ENCODE measurements at places on chromosomes 11 and 22. TPM values are rescaled to one million over a fixed set of nuclear protein-coding genes. Genes with fewer than 3 reads are reported as not detected.

GRCh38 chr11:18650353-18650752 lies 16.2 kb upstream of the SPTY2D1 start:
- DNase-seq: no peak

DNA sequence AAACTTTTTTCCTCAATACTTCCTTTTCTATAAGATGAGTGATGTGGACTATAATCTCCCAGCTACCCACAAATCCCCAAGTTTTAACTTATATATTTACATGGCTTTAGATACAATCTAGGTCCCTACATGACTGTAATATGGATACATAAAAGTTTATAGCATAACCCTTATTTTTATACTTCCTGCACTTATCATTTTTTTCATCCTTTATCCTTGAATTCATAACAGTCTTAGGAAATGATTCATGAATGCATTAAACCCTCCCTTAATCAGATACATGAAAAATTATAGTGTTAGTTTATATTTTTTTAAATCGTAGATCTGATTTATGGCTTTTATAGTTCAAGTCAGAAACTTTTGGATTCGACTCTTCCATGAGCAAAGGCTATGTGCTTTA lies 195.8 kb downstream of the MAML2 start:
- DNase-seq: no peak

DNA sequence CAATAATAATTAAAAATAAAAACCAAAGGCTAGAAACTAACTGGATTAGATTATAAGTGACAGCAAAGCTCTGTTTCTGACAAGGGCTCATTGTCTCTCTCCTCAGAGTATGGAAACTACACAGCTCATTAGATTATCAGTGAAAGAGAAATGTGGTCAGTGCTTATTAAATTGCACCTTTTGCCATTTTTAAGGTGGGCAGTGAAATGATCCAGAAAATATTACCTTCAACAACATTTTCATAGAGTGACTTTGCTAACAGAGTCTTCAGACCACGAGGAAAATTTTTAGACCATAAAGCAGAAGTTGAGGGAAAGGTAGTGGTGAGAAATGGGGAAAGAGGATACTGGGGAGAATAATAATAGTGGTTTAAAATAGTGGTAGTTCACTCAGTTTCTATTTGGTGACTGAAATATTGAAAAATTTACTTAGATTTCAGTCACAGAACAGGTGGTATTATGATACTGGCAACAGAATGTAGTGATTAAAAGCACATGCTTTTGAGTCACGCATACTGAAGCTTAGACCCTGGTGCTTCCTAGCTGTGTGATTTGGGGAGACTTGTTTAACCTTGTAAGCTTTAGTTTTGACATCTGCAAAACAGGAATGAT lies 684.0 kb upstream of the CCDC90B start:
- peak; percentile 67 for DNase-seq

DNA sequence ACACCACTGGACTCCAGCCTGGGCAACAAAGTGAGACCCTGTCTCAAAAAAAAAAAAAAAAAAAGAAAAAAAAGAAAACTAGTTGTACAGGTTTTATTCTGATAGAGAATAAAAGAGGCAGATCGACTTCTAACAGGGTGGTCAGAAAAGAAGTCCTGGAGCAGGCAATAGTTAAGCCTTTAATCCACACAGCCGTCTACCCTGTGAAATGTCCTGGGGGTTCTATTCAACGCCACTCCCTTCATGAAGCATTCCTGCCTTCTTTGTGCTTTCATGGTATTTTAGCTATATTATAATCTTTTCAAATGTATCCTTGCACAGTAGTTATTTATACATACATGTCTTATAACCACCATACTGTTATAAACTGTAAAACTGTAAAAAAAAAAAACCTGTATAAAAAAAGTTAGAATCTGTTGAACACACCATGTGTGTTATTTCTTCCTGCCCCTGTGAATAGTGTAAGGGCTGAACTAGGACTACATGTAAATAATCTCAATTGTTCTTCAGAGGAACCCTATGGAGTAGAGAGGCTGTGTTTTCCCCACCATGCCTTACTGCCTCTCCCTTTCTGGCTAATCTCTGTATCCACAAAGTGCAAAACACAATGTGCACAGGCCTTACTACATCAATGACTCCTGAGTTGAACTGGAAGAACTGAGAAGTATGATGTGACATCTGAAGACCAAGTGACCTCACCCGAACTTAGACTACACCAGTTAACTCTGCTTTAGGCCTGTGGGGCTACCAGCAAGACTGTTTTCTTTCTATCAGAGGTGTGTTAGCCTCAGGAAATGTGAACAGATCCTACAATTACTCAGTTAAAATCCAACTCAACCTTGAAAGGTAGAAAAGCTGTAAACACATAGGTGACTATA lies 25.3 kb downstream of the PRCP start:
- DNase-seq: no peak

DNA sequence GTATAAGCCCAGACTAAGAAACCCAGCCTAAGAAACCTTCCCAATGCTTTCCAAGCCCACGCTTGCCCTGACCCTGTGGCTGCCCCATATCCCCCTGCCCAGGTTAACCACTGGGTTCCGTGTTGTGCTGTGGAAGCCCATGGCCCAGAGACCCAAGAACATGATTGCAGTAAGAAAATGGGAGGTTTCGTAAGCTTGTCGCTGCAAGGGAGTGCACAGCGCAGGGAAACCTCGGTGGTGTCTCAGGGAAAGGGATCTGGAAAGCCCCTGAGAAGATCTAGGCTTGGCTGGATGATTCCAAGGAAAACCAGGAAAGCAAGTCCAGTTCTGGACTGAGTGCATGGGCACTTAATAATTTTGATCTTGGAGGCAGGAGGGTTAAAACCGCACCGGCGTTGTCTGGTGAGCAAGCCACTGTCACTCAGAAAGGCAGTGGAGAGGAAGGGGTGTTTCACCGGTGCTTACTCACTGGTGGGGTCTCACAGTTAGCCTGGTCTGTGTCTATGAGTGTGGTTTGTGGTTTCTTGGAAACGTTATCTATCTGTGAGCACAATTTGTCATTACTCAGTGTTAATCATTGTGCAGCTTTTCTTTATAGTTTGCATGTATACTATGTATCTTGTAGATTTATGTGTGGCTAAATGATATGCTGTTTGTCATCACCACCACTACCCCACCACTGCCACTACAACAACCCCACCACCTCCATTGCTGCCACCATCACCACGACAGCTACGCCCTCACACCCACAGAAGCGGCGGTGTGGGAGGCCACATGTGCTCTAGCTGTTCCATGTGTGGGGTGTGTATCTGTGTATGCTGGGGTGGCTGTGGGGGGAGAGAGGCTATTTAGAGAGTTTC lies 53.3 kb upstream of the PRDM11 start:
- no peak for DNase-seq

DNA sequence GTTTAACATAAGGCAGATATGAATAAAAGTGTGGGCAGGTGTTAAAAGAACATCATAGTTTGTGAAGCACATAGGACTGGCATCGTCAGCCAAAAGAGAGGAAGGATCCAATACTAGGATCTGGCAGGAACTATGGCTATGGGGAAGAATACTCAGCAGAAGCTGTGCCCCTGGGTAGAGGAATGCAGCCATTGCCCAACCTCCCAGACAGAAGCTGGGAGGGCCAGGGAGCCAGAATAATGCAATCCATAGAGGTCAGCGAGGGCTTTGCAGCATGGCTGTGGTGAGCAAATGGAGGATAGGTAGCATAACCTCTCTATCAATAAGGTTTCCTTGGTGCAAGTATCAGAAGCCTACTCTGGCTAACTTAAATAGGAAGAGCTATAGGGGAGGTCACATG lies 11.7 kb upstream of the CSTF3 start:
- no peak for DNase-seq

GRCh38 chr22:40498420-40499208 lies 128.2 kb downstream of the SGSM3 start:
- DNase-seq: no peak

DNA sequence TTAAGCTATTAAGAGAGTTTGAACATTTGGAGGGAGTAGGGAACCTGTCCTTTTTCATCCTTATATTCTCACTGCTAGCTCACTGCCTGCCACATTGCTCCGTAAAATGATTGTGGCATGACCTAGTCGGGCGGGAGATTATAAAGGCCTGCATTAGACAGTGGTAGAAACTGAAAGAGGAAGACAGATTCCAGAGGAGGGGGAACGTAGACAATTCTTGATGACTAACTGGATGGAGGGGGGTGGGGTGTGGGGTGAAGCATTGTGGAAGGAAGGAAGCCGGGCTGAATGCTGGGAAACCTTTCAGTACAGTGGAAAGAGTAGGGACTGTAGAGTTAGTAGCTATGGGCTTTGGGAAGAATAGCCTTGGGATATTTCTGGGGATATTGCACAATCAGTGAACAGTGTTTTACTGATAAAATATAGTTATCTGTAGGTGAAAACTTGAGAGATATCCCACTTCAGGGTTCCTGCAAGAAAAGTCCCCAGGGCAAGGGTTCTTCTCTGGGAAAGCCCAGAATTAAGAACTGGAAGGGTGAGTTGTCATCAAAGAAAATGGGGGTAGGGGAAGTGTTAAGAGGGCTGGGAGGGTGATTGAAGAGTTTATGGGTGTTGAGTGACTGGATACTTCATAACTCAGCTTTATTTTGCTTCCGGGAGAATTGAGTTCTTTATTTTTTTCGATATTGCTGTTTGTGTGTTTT lies 2.1 kb downstream of the MED15 start:
- no peak for DNase-seq

- peak; percentile 2 for DNase-seq
Measured at GRCh38 chr22:43262990-43263644, 76.2 kb upstream of the TTLL12 start.

DNA sequence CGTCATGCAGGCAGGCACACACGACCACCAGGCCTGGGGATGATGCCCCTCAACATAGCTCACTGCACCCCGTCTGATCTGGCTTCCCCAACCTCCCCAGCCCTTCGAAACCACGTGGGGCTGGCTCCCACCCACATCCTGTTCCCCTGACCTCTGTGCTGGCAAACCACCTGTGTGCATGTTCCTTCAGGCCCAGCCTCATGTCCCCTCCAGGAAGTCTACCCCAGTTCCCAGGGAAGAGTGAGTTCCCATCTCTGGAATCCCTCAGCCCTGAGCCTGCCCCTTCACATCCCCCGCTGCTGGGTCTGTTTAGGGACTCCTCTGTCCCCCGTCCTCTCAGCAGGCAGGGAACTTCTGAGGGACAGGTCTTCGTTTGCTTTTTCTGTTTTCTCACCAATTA lies 7.1 kb downstream of the SLC7A4 start:
- DNase-seq: no peak

- DNase-seq: peak; percentile 74
Measured at GRCh38 chr22:20430720-20431510, 6.7 kb downstream of the SCARF2 start.

DNA sequence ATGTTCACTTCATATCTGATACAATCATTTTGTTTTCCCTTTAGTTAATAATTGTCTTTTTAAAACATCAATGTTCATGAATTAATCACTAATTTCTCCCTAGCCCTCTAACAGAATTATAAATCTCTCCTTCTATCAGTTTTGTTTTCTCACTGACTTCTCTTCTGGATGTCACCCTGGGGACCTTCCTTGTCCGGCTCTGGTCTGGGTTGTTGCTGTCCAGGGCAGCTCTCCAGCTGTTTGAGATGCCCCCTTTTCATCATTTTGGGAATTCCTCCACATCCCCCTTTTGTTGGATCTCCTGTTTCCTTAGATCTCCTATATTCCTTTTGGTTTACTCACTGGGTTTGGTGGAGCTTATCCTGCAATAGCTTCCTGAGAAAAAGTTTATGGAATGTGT lies 35.6 kb upstream of the PSMA1 start:
- DNase-seq: no peak

GRCh38 chr22:29308148-29308790 lies 1.8 kb downstream of the GAS2L1 start:
- DNase-seq: no peak

GRCh38 chr22:36362932-36363331 lies 24.8 kb downstream of the MYH9 start:
- no peak for DNase-seq

GRCh38 chr22:39593066-39593930 lies 22.7 kb downstream of the CACNA1I start:
- DNase-seq: no peak

GRCh38 chr22:42920101-42920820 lies 63.2 kb upstream of the ARFGAP3 start:
- no peak for DNase-seq

DNA sequence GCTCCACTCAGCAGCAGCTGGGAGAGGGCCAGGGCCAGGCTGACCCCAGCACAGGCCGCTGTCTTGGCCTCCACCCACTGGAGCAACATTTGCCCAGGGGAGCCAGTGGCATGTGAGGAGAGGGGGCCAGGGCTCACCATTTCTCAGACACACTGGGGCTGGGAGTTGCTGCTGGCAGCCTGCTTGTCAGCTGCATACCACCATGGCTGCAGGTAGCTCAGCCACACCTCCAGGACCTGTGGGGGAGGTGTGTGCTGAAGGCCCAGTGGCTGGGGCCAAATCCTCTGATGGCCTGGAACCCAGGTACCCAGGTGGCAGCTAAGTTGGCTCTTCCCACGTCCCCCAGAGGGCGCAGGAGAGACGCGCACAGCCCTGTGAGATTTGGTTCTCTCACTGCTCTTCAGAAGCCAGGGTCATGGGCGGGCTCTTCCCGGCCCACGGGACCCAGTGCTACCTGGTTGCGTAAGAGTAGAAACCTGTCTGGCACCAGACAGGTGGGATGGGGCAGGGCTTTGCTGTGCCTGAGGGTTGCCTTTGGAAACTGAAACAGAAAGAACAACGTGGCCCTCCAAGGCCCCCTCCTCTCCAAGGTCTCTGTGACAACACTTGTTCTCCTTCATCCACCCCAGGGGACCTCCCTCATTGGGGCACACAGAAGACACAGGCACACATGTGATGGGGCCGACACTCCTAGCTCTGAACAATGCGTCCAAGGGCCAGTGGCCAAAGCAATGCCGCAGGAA lies 98.8 kb downstream of the MED15 start:
- DNase-seq: peak; percentile 6

- DNase-seq: no peak
Measured at GRCh38 chr11:126357055-126357962, 1.8 kb downstream of the ST3GAL4 start.

KRTAP5-8 gene
- polyA plus RNA-seq: not detected

MAPK8IP2 gene
- 95.4 TPM for polyA plus RNA-seq

DERL3 gene
- polyA plus RNA-seq: 3.1 TPM

SLC22A25 gene
- polyA plus RNA-seq: not detected

CLMP gene
- polyA plus RNA-seq: 17.6 TPM

NOX4 gene
- 2.1 TPM for polyA plus RNA-seq

TMEM45B gene
- 4.7 TPM for polyA plus RNA-seq

CNGA4 gene
- polyA plus RNA-seq: 6.1 TPM

Measured in brain (organoid and tissue), 16 donors.